ENCODE measurements at places on chromosomes 12 and 14.

DNA sequence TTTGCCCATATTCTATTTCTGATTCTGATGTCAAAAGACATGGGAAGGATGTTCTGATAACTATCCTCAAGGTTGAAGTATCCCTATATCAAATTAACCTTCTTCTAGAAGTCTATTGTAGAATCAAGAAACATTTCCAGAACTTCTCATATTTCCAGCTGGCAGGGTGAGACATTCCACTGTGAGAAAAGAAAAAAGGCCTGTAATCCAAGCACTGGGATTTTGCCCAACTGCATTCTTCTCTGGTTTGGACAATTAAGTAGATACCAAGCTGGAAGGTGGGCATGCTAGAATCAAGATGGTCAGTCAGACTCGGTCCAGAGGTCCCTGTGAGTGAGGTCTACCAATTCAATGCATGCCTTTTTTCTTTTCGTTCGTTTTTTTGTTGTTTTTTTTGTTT lies 60.9 kb downstream of the MAP3K9 start:
- DNase-seq = no peak

DNA sequence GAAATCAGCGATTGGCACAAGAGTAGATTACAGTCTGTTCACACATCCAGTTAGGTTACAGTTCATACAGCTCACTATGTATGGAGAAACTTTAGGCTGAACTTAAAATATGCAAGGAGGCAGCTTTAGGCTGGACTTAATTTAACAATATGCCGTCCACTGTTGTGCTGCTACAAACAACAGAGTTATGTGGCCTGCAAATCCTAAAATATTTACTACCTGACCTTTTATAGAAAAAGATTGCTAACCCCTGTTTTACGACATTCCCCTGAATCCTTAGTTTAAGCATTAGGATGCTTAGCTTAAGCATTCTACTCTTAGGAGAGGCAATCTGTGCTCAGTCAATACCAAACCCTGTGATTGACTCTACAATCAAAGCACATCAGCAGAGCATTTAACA lies 50.9 kb downstream of the DAO start:
- no peak for DNase-seq

DNA sequence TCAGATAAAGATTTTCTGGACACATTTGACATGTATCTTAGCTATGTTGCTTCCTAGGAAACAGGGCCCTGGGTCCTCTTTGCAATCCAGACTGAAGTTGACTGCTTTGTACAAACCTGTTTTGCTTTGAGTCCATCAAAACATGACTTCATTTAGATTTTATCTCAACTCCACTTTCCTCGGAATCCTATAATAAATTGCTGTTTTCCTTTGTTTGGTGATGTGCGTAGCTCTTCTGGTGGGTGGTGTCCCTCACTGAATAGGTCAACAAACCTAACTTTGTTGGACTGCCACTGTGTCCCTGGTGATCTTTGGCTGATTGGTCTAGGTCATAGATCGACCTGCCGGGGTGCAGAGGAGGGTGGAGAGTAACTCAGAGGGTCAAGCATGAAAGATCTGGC lies 735 bp upstream of the P2RX7 start:
- no peak for DNase-seq

DNA sequence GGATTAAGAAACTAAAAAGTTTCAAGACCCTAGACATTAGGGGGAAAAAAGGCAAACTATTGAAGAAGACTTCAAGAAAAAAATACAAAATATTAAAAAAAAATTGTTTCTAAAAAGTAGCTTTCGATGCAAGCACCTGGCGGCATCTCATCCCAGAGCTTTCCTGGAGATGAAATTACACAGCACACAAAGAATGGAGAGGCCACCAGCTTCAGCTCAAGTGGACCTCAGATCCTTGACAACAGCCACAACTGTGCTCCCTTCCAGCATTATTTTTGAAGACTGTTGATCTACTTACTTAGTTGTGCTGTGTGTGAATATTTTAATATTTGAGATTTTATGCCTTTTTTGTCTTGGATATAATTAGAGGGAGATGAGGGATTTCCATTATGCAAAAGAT lies 479.0 kb downstream of the GLT1D1 start:
- DNase-seq = no peak

DNA sequence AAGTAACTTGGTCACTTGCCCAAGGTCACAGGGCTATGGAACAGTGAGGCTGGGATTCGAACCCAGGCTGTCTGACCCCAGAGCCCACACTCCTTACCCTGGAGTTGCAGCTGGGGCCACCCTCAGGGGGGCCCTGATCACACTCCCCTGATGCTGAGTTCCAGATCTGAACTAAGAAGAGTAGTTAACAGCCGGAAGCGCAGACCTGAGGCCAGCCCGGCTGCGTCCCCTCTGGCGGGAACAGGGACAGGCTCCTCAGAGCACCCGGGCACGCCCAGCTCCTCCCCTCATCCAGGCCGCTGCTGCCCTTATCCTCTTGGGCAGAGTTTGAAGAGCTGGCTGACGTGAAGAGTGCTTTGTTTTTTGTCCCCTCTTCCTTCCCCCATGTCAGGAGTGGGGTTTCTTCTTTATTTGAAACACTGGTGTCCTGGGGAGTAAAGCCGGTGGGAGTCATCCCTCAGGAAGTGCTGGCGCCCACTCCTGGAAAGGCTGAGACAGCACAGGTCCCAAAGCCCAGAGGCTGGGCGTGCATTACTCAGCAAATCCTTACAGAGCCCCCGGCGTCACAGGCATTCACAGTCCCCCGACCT lies 8.7 kb downstream of the PHB2 start:
- DNase-seq = peak; percentile 79

GRCh38 chr14:70955543-70956480 lies 48.6 kb downstream of the PCNX1 start:
- DNase-seq = peak; percentile 17

GRCh38 chr12:59580050-59580449 lies 15.8 kb upstream of the SLC16A7 start:
- no peak for DNase-seq

- DNase-seq = no peak
These were observed 4.0 kb upstream of the CRIP2 start for GRCh38 chr14:105470350-105471296.

DNA sequence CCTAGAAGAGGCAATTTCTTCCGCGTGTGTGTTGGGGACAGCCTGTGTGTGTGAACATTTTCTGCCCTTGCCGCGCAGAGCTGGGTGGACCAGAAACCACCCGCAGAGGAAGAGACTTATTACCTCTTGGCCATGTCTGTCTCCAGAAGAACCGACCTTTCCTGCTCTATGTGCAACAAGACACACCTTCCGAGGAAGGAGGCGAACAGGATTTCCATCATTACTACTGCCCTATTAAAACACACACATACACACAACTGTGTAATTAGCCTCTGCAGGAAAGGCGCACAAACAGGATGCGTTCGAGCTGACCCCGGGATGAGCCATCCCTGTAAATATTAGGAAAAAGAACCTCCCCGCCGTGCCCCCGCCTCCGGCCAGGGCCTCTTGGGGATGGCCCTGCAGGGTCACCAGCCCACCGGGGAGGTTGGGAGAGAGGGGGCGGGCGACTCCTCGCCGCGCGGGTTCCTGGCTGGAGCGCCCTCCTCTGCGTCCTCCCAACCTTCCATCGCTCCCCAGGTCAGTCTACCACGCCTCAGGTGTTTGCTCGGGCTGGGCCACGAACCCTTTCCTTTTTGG lies 484 bp upstream of the PRKCH start:
- no peak for DNase-seq

Measured in foreskin fibroblast (primary cell).